ENCODE measurements at places on chromosomes 1 and 21. TPM values are rescaled to one million over a fixed set of nuclear protein-coding genes. Genes with fewer than 3 reads are reported as not detected.

GRCh38 chr1:227072991-227073390 is 132.9 kb downstream of the COQ8A start:
- DNase-seq = no peak

Gene CGN
- total RNA-seq = 2.6 TPM

GRCh38 chr1:12495725-12496124 is 122.3 kb downstream of the DHRS3 start:
- DNase-seq = no peak

DNA sequence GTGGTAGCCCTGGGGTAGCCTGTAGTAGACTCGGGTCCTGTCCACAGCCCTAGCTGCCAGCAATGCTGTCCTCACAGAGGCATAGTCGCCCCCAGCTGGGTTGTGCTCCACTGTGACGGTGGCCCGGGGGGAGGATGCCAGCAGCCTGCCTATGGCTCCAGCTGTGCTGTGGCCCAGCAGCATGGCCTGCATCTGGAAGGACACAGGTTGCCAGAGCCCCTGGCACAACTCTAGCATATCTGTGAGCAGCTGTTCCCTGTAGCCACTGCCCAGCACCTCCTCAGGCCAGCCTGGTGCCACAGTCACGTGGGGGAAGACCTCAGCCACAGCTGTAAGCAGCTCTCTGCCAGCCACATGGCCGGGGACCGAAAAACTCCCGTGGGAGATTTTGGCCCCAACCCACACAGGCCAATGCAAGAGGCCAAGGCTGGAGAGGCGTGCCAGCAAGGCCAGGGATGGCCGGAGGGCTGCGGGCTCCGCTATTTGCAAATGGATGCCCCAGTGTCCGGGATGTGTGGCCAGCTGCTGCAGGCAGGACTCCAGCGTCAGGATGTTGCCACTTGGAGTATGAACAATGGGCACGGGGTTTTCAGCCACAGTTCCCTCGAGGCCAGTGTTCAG is 13.9 kb downstream of the FAM151A start:
- DNase-seq = no peak

- DNase-seq = peak; percentile 49
These were observed 10.5 kb upstream of the MDM4 start for GRCh38 chr1:204505674-204506200.

- DNase-seq = no peak
These were observed 11.1 kb upstream of the GJA5 start for GRCh38 chr1:147771226-147772125.

GRCh38 chr1:244801246-244801645 is 34.2 kb upstream of the COX20 start:
- peak; percentile 59 for DNase-seq

Gene THEM5
- not detected for total RNA-seq
